ENCODE measurements at places on chromosomes 11 and 22.

- peak; percentile 47 for DNase-seq
Observed at GRCh38 chr22:46731246-46732040, 6.6 kb downstream of the CERK start.

GRCh38 chr11:128492903-128493569 lies 94.3 kb downstream of the ETS1 start:
- DNase-seq: no peak

DNA sequence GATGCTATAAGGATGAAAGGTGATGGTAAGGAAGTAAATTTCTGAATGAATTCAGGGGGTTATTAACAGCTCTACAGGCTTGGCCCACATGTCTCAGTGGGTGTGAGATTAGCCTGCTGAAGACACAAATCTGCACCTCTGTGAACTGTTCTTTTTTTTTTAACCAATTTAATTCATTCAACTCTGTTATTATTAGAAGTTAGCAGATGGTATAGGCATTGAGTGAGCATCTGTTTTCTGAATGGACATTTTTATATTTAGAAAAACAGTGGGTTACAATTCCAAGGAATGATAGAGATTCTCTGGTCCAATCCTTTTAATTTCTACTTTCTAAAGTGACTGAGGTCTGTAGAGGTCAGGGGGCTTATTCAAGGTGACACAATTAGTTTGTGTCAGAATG lies 122.0 kb upstream of the SORL1-AS1 start:
- no peak for DNase-seq

DNA sequence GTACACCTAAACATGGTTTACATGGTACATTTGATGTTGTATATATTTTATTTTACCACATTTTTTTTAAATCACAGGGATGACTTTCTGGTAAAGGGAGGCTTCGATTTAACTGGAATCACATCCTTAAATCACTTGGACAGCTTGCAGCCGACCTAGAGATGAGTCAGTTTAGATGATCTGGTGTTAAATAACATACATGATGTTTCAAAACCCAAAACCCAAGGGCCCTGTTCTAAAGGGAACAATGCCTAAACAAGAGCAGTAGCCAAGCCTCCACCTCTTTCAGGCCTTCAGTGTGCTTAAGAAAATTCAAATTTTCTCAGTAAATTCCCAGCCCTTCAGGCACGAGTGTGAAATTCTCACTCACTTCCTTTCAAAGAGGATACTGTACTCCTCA lies 108.8 kb downstream of the WT1 start:
- DNase-seq: no peak

DNA sequence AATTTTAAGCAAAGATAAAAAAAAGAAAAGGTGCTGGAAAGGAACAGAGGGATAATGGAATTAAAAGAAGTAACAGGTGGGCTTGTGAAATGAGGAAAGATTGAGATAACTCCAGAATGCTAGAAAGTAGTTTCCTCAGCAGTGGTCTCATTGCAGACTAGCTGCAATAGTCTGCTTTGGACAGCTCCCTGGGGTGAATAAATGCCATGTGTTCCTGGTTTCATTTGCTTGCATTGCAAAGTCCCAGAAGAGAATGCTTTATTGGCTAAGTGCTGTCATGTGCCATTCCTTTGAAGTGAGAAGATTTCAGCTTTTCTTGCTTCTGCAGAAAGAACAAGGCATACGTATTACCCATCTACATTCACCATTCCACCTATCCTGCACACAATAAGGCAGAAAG lies 478.8 kb upstream of the RAG2 start:
- DNase-seq: no peak

- DNase-seq: no peak
Observed at GRCh38 chr11:75714211-75714610, 3.4 kb upstream of the MOGAT2 start.
